NCI-H1930 (cell line): ENCODE measurements at places on chromosomes 3 and 15.

DNA sequence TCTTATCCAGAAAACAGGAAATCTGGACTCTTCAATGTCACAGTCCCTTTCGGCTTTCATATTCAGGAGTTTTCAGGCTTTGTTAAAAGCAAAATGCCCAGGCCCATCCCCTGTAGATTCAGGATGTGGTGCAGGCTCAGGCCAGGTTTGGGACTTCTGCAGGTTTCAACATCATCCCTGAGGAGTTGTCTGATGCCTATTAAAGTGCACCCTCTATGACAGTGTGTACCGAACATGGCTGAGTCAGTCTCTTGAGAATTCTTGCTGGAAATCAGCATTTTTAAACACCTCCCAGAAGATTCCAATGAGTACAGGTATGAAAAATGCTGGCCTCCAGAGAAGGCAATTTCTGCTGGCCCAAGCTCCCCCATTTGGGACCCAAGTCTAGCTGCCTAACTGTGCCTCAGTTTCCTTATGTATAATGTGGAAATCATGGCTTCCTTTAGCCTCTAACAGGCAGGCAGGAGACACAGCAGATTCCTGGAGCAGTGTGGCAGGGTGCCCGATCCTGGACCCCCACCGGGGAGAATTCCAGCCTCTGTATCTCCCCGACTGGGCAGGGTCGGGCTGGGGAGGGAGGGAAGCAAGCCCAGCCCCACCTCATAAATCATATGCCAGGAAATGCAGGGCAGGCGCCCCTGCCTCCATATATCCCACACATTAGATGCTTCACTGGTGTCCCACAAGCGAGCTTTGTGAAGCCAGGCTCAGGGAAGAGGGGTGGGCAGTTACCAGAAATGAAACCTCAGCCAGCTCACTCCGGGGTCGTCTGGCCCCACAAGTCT, 44.4 kb upstream of the SLC6A11 start:
- no peak for DNase-seq

GRCh38 chr3:126927846-126928245, 55.1 kb upstream of the PLXNA1 start:
- no peak for DNase-seq

DNA sequence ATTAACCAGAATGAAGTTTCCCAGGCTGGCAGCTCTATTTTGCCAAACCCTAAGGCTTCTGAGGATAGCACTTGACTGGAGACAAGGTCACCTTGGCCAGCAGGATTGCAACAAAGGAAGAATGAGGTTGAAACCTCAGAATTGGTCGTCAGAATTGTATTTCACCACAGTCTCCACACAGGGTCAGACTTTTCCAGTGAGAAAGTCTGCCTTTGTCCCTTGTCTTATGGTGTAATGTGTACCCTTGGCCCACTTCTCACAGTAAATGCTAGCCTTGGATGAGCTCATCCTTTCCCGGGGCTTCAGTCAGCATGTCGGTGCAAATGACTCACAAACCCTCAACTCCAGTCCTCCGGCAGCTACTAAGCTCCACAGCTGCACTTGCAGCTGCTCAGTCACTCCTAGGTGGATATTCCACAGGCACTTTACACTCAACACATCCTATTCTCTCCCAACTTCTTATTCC, 19.7 kb downstream of the SSR3 start:
- no peak for DNase-seq

DNA sequence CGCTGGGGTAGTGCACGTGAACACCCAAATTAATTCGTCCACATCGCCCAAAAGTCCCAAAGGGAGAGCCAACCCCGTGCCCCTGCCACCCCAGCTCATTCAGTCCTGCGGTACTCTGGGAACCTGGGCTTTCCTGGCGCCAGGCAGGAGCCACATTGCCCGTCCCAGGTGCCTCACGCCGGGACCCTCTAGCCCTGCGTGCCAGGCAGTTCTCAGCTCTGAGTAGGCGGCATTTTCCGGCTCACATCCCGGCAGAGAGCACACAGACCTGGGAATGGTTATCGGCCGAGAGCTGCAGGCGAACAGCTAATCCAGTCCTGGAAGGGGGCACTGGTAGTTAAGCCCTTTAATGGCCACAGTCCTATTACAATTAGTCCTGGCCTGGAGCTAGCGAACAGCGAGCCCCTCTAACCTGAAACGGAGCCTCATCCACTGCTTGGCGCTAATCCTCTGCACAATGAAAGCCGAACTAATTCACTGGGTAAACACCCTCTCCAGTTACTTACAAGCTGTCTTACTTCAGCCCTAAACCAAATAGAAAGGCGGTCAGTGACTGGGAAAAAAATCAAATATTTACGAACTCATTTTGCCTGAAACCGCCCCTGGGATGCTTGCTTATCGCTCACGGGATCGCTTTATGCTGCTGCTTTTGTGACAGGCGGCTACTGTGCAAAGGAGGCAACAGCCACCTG, 254.6 kb upstream of the SOX14 start:
- no peak for DNase-seq

- DNase-seq: no peak
Measured at GRCh38 chr15:77031376-77032050, 36.6 kb downstream of the PSTPIP1 start.

DNA sequence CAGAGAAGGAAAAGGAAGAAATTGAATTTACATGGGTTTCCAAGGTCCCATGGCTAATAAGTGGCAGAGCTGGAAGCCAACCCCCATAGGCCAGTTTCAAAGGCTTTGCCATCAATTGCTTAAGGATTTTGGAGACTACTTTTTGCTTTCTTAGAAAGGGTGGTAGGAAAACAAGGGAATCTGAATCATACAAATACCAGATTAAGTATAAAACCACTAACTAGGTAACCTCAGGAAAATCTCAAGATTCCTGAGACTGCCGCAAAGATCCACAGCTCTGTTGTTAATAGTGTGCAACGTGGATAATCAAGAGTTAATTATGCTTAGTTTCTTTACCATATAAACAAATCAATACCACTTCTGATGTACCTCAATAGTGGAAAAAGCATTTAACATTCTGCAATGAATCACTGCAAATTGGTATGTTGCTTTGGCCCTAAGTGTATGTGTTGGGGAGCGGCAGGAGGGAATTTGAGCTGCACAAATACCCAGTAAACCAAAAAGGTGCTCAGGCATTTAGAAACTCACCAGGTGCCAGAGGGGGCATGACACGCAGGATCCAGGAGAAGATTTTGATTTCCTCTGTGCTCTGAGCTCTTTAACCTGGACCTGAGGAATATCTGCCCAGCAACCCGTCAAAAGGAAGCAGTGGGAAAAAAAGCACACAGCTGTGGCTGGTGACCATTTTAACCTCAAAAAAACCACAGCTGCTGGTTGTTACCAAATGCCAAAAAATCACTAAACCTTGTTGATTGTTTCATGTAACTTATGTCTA, 22.0 kb downstream of the AADAC start:
- DNase-seq: no peak

DNA sequence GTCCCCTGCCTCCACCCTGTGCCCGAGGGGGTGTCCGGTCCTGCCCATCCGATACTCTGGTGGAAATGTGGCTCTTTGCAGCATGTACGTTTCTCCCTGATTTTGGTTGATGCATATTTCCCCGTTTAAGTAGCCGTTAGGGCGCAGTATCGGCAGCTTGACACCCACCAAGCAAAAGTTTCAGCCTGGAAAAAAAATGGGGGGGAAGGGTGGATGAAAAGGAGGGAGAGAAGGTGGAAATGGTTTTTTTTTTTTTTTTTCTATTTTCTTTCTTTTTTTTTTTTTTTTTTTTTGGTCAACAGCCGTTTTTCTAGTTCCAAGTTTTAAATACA, 1.3 kb downstream of the RAP2B start:
- DNase-seq: no peak

- DNase-seq: no peak
Measured at GRCh38 chr3:193665370-193665989, 72.5 kb downstream of the OPA1 start.

- DNase-seq: no peak
Measured at GRCh38 chr15:61182946-61183345, 46.2 kb downstream of the RORA start.

DNA sequence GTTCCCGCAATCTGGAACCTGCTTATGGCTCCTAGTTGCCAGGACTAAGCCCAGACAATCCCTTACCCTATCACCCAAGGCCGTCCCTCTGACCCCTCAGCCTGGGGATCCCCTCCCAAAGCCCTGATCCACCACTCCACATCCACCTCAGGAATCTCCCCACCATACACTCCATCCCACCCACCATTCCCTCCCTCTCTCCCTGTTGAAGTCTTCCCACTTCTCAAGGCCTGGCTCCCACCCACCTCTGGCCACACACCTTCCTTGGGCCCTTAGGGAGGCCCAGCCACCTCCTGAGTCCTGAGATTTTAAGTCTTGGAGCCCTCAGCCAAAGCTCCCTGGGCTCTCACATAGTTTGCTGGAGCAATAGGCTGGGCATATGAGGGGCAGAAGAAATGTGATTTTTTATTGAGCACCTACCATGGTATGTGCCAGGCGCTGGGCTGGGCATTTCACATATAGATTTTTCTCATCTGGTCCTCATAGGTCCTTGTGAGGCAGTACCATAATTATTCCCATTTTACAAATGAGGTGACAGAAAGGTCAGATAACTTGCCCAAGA, 48.1 kb downstream of the HCN4 start:
- DNase-seq: no peak

DNA sequence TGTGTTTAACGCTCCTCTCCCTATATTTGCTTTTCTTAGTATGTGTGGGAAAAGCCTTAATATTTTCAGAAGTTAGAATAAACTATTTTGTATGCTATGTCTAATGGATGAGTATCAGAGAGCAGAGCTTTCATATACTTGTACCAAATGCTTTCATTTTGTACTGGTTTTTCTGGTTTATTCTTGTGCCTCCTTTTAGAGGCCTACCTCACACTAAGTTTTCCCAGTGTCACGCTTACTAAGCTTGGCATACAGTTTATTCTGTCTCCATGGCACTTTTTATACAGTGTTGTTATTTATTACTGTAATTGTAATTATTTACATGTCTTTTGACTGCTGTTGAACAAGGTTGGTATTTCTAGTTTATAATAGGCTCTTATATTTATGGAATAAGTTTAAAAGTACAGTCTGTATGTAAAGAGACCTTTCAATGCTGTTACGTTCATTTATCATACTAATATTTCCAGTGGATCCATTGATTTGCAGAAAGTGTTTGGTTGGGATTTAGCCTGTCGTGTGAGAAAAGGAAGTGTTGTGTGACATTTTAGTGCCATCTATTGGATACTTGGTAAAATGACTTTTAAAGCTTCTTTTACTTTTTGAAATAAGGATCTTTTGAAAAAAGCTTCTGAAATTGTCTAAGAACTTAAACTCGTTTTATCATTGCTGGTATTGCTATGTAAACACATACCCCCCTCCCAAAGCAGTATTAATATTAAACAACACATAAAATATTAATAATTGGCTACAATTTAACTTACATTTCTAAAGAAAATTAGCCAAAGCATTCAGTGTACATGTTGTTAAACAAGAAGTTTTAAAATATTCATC, 5.2 kb upstream of the EBLN2 start:
- peak; percentile 3 for DNase-seq

- no peak for DNase-seq
Measured at GRCh38 chr15:35427091-35427490, 118.9 kb downstream of the DPH6 start.

GRCh38 chr15:58040150-58040549, 25.4 kb downstream of the ALDH1A2 start:
- DNase-seq: no peak

- DNase-seq: no peak
Measured at GRCh38 chr3:180947761-180948390, 35.4 kb downstream of the FXR1 start.

- no peak for DNase-seq
Measured at GRCh38 chr15:69253156-69253555, 45.6 kb upstream of the PAQR5 start.
